ENCODE measurements at places on chromosomes 4 and X.

DNA sequence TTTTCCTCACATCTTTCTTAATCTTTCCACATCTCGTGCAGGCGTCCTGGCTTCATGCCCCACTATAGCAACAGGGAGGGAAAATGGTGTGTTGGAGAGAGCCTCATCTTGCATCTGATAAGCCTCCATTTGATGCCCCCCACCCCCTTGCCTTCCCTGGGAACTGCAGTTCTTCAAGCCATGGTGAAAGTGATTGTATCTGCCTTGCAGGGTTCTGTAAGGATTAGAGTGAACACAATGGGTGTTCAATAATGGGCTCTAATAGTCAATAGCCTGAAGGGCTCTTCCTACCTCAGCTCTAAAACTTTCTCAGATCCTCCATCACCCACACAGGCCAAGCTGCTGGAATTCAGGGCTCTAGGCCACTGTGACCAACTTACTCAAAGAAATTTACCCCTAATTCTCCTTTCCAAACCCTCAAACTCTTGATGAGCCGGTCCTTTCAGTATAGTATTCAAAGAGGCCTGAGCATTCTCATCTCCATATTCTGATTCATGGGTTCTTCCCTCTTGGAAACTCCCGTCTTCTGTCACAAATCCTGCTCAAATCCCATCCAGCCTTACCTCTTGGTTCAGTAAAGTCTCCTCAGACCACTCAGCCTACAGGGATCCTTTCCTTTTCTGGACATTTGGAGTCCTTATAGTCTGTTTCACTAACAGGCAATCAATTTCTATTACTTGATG, 128.3 kb upstream of the TRIM2 start:
- no peak for DNase-seq

DNA sequence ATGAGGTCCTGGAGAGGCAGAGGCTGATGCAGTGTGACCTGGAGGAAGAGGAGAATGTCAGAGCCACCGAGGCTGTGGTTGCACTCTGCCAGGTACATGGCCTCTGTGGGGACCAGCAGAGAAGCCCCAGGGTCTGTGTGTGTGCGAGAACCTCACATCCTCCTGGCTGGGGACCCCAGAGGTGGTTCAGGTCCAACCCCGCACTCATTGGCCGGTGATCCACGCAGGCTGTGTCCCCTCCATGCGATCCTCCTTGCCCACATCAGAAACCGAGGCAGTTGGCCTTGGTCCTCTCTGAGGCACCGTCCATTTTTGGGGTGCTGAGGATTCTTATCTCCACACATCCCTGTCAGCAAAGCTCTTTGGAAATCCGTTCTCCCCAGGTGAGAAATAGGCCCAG, 45.3 kb downstream of the EVC start:
- DNase-seq: no peak

- DNase-seq: no peak
Observed at GRCh38 chr4:119872371-119873016, 194.2 kb downstream of the MAD2L1 start.

GRCh38 chrX:74133156-74133796, 170.7 kb upstream of the ZCCHC13 start:
- peak; percentile 66 for DNase-seq

DNA sequence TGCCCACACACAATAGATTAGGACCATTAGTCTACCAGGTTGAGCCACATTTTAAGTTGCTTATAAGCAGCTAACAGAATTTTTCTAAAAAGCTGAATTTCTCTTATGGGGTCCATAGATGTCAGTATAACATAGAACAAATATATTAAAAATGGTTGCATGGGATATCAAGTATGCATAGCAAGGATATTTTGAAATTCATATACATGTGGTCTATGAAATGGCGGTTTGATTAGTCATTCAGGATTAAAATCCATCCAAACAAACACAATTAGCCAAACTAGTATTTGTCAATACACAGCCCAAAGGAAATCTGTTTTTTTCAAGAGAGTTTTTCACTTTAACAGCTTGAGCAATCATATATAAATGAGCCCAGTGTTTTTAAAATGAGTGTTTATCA, 33.5 kb upstream of the AMOT start:
- DNase-seq: no peak

GRCh38 chr4:173333658-173334084, 487 bp downstream of the HMGB2 start:
- DNase-seq: peak; percentile 41

DNA sequence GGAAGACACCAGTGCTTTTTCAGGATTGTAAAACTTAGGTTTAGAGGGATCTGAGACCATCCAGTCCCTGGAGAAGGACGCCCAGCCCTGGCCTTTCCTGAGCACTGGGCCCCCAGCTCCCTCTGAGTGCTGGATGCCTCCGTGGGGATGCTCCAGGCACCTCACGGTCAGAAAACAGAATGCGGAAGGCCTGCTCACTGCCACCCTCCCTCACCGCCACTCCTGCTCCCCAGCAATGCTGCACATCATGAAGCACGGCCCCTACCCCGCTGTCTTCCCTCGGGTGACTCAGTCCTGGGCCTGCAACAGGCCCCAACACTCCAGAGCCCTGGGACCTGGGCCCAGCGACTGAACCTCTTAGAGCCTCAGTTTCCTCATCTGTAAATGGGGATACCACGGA, 26.2 kb downstream of the ABLIM2 start:
- no peak for DNase-seq

- no peak for DNase-seq
Observed at GRCh38 chr4:171765514-171765913, 47.7 kb upstream of the GALNTL6 start.

- DNase-seq: peak; percentile 72
Observed at GRCh38 chr4:152807294-152807829, 27.6 kb downstream of the ARFIP1 start.

DNA sequence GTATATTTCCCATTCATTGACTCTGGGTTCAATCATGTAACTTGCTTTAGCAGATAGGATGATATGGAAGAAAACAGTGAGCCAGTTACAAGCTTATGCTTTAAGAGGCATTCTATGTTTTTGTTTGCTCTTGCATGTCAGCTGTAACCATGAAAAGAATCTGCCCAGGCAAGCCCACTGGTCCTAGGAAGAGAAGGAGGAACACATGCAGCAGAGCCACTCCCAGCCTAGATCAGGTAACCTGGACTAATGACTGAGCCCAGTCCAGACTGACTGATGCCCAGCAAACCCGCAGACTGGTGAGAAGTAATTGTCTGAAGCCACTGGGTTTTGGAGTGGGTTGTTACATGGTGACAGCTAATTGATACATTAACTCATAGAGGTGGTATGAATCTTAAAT, 167.9 kb downstream of the COL4A6 start:
- DNase-seq: no peak

- peak; percentile 20 for DNase-seq
Observed at GRCh38 chr4:163048447-163048846, 118.2 kb downstream of the NAF1 start.

DNA sequence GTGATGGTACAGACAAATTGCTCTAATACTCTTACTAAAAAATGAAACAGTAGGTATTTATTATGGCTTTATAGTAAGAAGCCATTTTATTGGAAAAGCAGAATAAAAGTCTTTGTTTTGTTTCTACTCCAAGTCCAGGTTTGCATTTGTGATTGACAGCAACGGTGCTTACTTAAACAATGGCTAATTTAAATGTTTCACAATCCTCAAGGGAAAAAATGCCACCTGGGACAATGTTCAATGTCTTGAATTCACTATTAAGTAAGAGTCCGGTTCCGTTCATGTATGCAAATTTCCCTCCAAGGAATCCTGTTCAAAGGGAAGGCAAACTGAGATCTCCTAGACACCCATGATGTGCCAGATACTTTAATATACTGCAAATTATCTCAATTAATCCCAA, 123.6 kb downstream of the RBM47 start:
- DNase-seq: no peak

- no peak for DNase-seq
Observed at GRCh38 chr4:7556558-7556957, 121.8 kb upstream of the PSAPL1 start.

- DNase-seq: peak; percentile 81
Observed at GRCh38 chrX:72100824-72101351, 30.8 kb downstream of the RTL5 start.

GRCh38 chr4:170979736-170980135, 833.5 kb upstream of the GALNTL6 start:
- DNase-seq: no peak
